ENCODE measurements at places on chromosomes 3 and 15. TPM values are rescaled to one million over a fixed set of nuclear protein-coding genes. Genes with fewer than 3 reads are reported as not detected.

ANKUB1 gene
- not detected for total RNA-seq

FOXB1 gene
- total RNA-seq, result 2.0 TPM

- no peak for DNase-seq
Observed at GRCh38 chr15:89487791-89488190, 8.6 kb downstream of the RHCG start.

- DNase-seq, result no peak
Observed at GRCh38 chr3:31670136-31670535, 137.4 kb downstream of the STT3B start.

DNA sequence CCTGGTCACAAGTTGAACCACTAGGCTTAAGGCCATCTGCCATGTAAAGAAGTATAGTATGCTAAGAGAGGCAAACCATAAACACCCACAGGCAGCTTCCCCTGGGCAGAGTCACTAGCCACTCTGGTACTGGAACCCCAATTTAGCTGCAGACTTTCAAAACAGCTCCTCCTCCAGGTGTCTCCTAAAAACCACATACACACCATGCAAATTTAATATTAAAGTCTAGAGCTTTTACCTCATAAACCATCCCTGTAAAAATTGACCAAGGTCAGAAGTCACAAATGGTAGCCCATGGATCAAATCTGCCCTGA is 99.1 kb upstream of the STT3B start:
- no peak for DNase-seq

DNA sequence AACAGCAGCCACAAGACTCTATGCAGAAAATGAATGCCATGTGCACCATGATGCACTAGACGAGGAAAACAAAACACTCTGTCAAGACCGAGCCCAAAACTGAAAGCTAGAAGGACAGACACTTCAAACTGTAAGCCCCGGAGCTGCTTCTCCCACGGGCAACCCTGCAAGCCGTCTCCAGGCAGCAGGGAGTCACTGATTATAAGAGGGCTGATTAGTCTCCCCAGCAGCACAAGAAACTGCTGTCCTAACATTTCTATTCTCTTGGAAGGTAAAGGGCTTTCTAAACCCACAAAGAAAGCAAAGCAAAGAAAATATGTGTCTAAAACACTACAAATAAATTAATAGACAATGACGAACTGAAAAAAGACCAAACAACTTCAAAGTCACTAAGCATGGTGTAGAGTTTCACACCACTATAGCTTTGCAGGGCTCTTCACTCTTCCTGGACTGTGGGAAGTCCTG is 15.5 kb downstream of the TBC1D2B start:
- DNase-seq, result peak; percentile 61

GRCh38 chr3:122626515-122627180 is 49.2 kb downstream of the PARP15 start:
- no peak for DNase-seq

- no peak for DNase-seq
Observed at GRCh38 chr3:149809699-149810098, 3.3 kb upstream of the RNF13 start.

- DNase-seq, result no peak
Observed at GRCh38 chr3:8532251-8532871, 30.7 kb downstream of the LMCD1 start.

Data from activated CD4-positive, alpha-beta memory T cell treated with anti-CD3 and anti-CD28 coated beads for 36 hours (primary cell).